ENCODE measurements at places on chromosomes 11 and 22.
A peak's percentile ranks its signal among the peaks of the same experiment; 100 is the strongest.

GRCh38 chr11:119828819-119829218 lies 99.8 kb upstream of the NECTIN1 start:
- DNase-seq = no peak

- DNase-seq = no peak
These were observed 80.9 kb downstream of the MED15 start for GRCh38 chr22:20588092-20588842.

- DNase-seq = no peak
These were observed 87.8 kb upstream of the FAT3 start for GRCh38 chr11:92136797-92137196.

DNA sequence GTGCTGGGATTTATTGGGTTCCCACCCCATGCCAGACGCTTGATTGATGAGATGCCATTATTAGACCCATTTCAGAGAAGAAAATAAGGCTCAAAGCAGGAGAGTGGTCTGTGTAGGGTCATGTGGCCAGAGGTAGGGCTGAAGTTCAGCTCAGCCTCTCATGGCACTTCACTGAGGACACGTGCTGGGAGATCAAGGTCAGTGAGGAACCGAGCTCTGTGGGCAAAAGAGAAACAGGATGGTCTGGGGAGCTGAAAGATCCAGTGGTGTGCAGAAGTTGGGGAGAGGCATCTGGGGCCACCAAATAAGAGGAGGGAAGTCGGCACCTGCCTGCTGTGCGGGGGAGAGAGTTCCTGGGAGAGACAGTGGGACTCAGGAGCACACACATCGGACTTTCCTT lies 19.6 kb downstream of the RHOD start:
- no peak for DNase-seq

- DNase-seq = peak; percentile 85
These were observed 27.6 kb downstream of the CD5 start for GRCh38 chr11:61129639-61130523.
